Hematopoietic multipotent progenitor cell treated with erythropoietin and hydrocortisone succinate and interleukin-3 and kit ligand, for 4 days (in vitro differentiated cells): ENCODE measurements at places on chromosomes 13 and 19.

GRCh38 chr19:54682306-54682856, 19.6 kb downstream of the LILRB4 start:
- DNase-seq: no peak

GRCh38 chr13:113902481-113902880, 38.6 kb upstream of the GAS6 start:
- DNase-seq: no peak

DNA sequence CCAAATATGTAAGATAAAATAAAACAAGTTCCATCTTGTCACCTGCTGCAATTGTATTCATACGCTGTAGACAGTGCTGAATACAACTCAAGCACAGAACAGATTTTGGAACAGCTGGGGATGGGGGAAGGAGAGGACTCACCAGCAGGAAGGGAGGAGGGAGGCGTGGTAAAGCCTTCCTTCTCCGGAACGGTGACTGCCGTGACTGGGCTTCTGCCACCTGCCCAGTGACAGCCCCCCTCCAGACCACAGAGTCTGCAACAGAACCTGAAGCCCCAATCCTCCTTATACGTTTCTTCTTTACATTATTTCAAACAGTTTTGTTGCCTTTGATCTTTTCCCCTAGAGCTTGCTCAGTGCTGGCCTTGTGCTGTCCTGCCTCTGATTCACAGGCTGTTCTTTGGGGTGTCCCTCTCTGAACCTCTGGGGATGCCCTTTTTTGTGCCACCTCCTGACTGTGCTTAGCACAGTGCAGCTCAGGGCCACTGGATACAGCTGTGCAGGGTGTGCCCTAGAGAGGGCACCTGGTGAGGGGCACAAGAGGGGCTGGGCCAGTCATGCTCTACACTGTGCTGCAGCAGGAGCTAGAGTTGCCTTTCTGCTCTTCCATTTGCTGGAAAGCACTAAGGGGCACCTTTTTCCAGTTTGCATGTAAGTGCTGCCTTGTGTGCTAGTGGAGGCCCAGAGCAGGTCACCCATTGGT, 213.0 kb downstream of the ZIC5 start:
- DNase-seq: no peak

DNA sequence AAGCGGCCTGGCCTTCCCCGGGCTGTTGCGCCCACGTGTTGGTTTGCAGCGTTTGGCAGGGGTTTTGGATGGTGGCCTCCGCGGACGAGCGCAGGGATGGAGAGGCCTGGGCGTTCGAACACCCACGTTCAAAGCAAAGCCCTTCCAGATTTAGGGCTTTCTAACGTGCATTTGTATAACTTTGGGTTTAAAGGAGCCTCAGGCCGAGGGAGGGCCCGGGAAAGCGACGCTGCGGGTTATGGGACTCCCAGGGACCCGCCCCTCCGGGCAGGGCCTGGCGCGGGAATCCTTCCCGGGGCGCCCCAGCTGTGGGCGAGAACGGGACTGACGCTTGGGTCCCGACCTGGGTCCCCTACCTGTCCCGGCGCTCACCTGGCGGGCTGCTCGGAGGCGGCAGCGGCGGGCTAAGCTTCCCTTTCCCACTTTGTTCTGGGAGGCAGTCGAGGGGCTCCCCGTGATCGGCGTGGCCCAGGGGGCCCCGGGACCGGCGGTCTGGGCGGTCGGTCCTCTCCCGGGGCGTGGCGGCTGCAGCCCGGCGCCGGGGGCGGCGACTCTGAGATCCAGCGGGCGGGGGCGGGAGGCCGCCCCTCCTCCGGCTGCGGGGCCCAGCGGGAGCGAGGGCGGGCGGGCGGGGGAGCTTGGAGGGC, at the start of gene FBXO17:
TSS of gene FBXO17 (minus strand) at position 529 of the 647 bp plus-strand sequence. CDS start 25,423 bp downstream, outside the sequence.
- no peak for DNase-seq

- no peak for DNase-seq
Measured at GRCh38 chr19:51916167-51916566, 11.1 kb upstream of the ZNF613 start.

- no peak for DNase-seq
Measured at GRCh38 chr13:107170270-107170931, 602.5 kb upstream of the ARGLU1 start.

DNA sequence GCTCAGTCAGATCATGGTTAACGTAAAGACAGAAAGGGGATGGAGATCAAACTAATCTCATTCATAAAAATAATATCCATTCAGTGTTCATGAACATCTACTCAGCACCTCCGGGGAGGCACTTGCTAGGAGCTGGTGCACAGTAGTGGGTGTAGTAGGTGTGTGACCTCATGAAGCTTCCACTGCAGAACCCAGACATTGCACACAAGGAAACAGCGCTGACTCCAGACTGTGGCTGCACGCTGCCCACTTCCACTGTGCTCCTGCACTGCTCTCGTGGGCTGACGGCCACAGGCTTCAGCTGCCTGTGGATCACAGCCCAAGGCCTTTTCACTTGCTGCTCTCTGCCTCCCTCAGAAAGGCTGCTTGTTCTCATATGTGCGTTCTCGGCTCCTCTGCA, 214.4 kb upstream of the ZNF507 start:
- DNase-seq: no peak

DNA sequence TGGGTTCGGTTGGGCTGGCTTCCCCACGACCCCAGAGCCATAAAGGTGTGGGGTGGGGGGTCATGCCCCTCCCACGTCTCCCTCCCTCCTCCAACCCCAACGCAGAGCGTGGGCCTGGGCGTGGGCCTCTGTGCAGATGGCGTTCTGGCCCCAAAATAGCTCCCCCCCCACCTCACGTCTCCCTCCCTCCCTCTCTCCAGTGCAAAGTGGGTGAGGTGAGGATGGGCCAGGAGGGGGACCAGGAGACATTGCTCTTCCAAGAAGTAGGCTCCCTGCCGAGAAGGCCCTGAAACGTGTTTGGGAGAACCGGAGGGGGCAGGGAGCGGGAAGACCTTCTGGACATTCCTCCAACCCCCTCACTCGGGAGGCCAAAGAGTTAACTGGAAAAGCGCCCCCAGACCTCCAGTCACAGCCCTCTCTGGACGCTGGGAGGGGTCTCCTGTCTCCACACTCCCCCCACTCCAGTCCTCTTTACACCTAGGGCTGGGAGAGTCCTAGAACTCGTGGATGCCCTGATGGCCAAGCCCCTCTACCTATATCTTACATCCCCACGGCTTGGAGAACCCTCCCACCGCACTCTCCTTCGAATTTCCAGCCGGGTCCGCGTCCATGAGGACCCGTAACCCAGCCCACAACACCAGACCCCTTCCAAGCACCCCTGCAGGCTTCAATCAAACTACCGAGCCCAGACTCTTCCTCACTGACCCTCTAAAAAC, 855 bp downstream of the UNC13A start:
- DNase-seq: no peak

DNA sequence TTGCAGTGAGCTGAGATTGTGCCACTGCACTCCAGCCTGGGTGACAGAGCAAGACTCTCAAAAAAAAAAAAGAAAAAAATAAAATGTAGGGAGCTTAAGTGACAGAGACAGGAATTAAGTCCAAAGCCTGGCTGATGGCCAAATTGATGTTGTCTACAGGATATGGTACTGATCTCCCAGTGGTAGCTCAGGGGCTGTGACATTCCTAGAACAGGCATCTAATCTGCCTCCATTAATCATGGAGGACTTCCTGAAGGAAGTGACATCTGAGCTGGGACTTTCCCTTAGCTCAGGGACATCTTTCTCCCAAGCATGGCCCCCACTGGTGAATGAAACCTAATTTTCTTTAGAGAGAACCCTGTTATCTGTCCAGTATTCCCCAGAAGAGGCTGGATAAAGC, 11.4 kb upstream of the EDDM13 start:
- DNase-seq: no peak

GRCh38 chr13:79637133-79637763, 156.3 kb downstream of the NDFIP2 start:
- no peak for DNase-seq

DNA sequence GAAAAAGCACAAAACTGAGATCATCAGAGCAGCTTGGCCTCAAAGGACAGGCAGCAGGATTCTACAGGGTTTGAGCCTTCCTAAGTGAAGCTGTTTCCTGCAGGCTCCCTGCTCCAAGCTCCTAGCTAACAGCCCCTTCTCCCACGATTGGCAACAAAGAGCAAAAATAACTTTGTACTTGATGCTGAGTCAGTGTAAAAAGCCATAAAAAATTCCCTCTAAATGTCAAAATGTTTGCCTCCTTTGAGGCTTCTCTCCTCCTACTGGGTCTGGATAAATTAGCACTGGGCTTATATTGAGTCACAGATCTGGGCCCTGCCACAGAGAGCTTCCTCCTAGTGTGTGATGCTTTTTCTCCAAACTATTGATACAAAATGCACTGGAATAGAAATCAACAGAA, 153.3 kb downstream of the TNFRSF19 start:
- DNase-seq: no peak

GRCh38 chr19:55112777-55113569, 4.5 kb downstream of the PPP1R12C start:
- no peak for DNase-seq

DNA sequence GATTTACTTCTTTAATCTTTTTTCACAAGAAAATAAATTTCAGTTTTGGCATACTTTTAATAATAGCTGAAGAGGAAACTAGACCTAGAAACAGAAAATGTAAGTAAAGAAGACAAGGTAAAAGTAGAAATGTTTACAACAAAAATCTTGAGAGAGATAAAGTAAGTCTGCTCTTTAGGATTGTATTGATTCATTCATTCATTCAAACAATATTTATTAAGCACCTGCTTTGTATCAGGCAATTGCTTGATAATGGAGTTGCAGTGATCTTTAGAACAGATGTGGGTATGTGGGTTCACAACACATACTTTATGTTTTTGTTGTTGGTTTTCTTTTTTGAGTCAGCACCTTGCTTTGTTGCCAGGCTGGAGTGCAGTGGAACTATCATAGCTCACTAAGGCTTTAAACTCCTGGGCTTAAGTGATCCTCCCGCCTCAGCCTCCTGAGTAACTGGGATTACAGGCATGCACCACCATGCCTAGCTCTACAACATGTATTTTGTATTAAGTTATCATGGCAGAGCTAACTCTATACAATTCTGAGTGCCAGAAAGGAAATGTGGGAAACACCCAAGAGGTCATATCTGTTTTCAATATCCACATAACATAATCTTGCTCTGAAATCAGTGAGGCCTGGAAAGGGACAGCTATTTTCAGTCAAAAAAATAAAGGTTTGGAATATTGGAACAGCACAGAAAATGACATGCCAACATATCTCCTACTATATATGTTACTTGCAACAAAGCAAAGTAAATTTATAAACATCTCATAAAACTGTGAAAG, 8.8 kb upstream of the SPART start:
- no peak for DNase-seq

GRCh38 chr13:43377973-43378372, 354.6 kb downstream of the DNAJC15 start:
- DNase-seq: peak; percentile 24

DNA sequence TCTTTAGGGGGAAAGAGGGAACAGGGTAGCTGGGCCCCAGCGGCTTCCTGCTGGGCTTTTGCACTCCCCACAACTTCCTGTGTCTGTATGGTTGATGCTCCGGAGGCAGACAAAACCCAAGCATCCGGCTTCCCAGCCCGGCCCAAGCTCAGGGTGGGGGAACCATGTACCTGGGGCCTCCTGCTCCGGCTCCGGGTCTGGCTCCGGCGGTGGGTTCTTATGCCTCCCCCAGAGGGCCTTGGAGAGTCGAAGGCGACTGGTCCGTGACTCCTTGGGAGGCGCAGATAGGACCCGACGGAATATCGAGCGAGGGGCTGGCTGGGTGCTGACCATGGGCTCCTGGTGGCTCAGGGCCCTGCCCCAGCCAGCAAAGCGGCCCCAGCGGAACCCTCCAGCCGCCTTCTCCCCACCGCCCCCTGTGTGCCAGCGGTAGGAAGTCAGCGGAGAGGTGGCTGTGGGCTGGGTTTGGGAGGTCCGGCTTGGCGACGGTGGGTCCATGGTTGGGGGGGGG, 428 bp downstream of the RASAL3 start:
- peak; percentile 89 for DNase-seq

GRCh38 chr19:7641290-7642276, 4.7 kb downstream of the STXBP2 start:
- peak; percentile 43 for DNase-seq

- DNase-seq: no peak
Measured at GRCh38 chr13:58190577-58190976, 559.0 kb downstream of the PCDH17 start.

- DNase-seq: no peak
Measured at GRCh38 chr13:95115525-95115924, 185.7 kb downstream of the ABCC4 start.

DNA sequence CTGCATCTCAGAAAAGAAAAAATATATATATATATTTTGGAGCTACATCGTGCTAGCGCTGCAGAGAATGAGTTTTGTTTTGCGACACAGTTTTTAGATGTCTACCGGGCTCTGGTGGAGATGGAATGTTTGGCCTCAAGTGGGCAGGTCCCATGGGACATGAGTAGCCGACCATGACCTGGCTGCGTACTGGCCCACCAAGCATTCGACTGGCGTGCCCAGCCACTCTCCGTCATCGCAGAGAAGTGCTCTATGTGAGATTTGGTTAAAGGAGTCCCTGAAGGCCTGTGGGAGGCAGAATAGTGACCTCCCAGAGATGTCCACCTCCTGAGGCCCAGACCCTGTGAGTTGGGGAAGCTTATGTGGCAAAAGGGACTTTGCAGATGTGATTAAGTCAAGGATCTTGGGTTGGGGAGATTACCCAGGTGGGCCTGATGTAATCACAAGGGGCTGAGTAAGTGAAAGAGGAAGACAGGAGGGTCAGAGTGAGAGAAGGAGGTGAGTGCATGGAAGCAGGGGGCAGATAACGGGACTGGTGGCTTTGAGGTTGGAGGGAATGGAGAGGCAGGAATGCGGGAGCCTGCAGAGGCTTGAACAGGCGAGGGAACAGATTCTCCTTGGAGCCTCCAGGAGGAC, 821 bp upstream of the LILRB4 start:
- DNase-seq: no peak

- DNase-seq: peak; percentile 22
Measured at GRCh38 chr13:77728265-77729125, 31.0 kb downstream of the SLAIN1 start.

GRCh38 chr19:27675771-27676170, 1537.2 kb downstream of the UQCRFS1 start:
- no peak for DNase-seq

GRCh38 chr19:12838886-12839756, 806 bp downstream of the MAST1 start:
- peak; percentile 45 for DNase-seq

DNA sequence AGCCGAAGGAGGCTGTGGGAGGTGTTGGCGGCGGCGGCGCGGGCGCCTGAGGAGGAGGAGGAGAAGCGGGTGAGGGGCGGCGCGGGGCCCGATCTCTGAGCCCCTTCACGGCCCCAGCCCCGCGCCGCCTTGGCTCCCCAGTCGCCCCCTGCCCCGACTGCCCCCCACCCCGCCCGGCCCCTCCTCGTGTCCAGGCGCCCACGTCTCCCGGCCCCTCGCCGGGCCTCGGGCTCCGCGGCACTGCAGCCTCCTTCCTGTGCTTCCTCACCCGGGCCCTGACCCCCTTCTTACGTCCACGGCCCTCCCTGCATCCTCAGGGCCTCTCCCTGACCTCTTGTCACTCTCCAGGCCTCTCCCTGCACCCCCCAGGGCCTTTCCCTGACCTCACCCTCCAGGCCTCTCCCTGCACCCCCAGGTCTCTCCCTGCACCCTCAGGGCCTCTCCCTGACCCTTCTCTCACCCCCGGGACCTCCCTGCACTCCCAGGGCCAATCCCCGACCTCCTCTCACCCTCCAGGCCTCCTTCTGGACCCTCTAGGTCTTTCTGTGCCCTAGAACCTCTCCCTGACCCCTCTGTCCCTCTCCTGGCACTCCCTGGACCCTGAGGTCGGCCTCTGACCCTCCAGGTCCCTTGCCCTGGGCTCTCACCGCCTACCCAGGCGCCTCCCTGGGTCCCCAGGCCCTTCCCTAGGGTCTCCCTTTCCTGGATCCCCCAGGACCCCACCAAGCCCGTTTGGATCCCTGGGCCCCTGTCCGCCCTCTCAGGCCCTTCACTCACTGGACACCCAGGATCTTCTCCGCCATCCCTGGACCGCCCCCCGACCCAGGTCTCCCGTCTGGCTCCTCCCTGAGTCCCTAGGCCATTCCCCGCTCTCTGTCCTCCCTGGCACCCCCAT, 460 bp downstream of the KMT5C start:
- peak; percentile 45 for DNase-seq
